ENCODE measurements at places on chromosomes 16 and 17.

GRCh38 chr17:75827308-75828075 lies 16.7 kb downstream of the UNC13D start:
- DNase-seq = peak; percentile 79
- H3K27ac ChIP-seq = peak overlapping the region; percentile 87
- H3K4me3 ChIP-seq = peak overlapping the region; percentile 46

DNA sequence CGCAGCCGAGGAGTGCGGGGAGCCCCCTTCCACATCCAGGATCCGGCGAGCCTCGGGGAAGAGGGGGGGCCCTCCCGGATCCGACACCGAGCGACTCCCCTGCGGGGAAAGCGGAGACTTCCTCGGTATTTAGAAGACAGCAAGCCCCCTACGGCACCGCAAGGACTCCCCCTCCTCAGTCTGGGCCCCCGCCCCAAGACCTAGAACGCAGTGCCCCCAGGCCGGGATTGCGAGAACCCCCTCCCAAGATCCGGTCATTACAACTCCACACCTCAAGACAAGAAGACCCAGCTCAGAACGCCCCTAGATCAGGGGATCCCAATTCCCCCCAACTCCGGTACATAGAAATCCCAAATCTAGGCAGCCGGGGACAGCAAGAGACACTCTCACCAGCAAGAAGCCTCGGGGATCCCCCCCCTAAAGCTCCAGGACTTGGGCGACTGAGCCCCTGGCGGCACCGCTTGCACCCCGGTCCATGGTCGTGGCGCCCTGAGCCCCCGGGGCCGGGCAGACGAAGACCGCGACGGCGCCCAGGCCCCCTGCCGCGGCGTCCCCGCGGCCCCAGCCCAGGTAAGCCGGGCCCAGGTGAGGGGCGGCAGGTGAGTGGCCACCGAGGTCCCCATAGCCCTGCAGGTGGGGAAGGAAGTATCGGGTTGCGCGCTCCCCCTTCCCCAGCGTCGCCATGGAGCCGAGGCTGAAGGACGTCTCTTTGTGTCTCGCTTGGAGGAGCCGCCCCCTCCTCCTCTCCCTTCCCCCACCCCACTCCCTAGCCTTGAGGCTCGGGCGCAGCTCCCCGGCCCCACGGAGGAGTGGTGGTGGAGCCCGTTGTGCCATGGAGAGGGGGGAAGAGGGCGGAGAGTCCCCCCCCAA lies 641 bp downstream of the SBK1 start:
- H3K4me1 ChIP-seq = peaks cover 50% of the 10 kb centered on the region
- no peaks in the 10 kb centered on the region for H3K36me3 ChIP-seq
- peak; percentile 30 for DNase-seq
- peak overlapping the region; percentile 19 for H3K27ac ChIP-seq
- H3K4me3 ChIP-seq = peak overlapping the region; percentile 79

DNA sequence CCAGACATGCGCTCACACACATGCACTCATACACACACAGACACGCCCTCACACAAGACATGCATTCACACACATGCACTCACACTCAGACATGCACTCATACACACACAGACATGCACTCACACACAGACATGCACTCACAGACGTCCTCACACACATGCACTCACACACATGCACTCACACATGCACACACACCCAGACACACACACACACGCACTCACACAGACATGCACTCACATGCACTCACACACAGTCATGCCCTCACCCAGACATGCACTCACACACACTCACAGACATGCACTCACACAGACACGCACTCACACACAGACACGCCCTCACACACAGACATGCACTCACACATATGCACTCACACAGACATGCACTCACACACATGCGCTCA lies 2.1 kb upstream of the ZNF469 start:
- H3K36me3 ChIP-seq = no peaks in the 10 kb centered on the region
- no peak for DNase-seq
- H3K27me3 ChIP-seq = peaks cover 27% of the 10 kb centered on the region
- no peak overlapping the region for H3K27ac ChIP-seq
- no peak overlapping the region for H3K4me3 ChIP-seq
- peaks cover 4% of the 10 kb centered on the region for H3K4me1 ChIP-seq

DNA sequence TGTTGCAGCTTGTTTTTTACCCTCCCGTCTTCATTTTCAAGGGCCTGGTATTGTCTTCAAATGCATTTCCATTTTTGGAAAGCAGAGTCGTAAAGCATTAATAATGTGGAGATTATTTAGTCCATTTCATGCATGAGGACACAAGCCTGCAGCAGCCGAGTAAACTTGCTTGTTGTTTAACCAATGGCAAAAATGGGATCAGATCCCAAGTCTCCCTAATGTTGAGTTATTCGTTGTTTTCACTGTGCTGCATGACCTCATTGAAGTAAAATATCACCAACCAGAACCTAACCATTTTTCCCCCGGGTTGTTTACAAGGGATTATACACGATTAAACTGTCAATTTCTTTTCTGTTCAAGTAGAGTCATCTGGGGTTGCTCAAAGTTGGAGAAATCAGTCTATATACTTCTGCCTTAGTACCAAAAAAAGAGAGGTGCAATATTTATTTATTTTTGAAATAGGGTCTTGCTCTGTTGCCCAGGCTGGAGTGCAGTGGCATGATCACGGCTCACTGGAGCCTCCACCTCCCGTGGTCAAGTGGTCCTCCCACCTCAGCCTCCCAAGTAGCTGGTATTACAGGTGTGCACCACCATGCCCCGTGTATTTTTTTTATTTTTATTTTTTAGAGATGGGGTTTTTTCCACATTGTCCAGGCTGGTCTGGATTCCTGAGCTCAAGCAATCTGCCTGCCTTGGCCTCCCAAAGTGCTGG lies 12.4 kb downstream of the AMZ2 start:
- no peaks in the 10 kb centered on the region for H3K27me3 ChIP-seq
- peaks cover 23% of the 10 kb centered on the region for H3K36me3 ChIP-seq
- H3K4me3 ChIP-seq = peak overlapping the region; percentile 73

DNA sequence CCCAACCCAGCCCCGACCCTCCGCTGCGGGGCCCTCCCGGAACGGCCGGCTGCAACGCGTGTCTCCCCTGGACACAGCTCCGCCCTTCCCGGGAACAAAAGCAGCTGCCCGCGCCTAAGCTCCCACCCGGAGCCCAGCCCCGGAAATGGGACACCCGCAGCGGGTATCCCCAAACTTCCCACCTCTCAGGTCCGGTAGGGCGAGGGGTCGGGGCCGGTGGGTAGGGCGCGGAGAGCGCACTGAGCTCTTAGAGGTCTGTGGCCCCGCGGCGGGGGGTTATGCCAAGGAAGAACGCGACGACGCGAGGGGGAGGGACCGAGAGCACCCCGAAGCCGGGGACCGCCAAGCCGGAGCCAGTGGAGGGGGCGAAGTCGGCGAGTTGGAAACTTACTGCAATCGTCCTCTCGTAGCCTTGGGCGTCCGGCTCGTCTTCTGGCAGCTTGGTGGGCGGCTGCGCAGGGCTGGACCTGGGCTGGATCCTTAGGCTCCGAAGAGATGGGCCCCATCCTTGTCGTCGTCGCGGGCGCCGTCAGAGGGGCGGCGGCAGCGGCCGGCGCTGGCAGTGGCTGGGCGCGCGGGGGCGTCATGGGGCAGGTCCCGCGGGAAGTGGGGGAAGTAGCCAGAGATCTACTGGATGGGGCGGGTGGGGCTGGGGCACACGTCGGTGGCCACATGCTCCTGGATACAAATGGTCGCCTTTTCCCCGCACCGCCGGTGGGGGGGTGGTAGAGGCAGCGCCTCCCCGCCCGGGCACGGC lies 6.9 kb downstream of the USP6 start:
- H3K27me3 ChIP-seq = peaks cover 32% of the 10 kb centered on the region
- no peak overlapping the region for H3K27ac ChIP-seq
- no peaks in the 10 kb centered on the region for H3K4me1 ChIP-seq

GRCh38 chr16:67326115-67326471 lies 448 bp downstream of the KCTD19 start:
- H3K4me1 ChIP-seq = peaks cover 5% of the 10 kb centered on the region
- H3K27ac ChIP-seq = no peak overlapping the region
- H3K4me3 ChIP-seq = peak overlapping the region; percentile 76
- no peak for DNase-seq

- peaks cover 11% of the 10 kb centered on the region for H3K36me3 ChIP-seq
- H3K4me3 ChIP-seq = no peak overlapping the region
- H3K27ac ChIP-seq = peak overlapping the region; percentile 85
- peaks cover 11% of the 10 kb centered on the region for H3K4me1 ChIP-seq
- H3K27me3 ChIP-seq = no peaks in the 10 kb centered on the region
These were observed 709 bp upstream of the MRPL28 start for GRCh38 chr16:370979-371514.

DNA sequence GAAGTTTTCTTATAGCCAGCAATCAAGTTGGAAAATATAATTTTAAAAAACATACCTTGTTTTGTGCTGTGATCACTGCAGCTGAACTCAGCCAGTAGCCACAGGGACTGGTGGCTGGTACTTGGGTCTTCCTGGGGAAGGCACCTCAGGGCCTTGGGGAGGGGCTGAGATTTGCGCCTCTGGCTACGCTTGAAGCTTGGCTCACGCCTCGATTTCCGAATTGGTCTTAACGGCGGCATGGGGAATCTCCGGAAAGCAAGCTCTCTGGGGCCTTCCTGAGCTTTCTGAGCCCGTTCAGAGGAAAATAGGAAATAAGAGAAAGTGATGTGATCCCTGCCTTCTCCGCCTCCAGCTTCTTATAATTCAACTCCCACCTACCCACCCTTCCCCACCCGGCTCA lies 11.3 kb upstream of the USP7 start:
- H3K36me3 ChIP-seq = no peaks in the 10 kb centered on the region
- H3K27me3 ChIP-seq = no peaks in the 10 kb centered on the region
- no peak for DNase-seq

GRCh38 chr17:43171586-43172487 lies 823 bp downstream of the NBR1 start:
- no peak overlapping the region for H3K27ac ChIP-seq
- no peaks in the 10 kb centered on the region for H3K27me3 ChIP-seq
- H3K4me3 ChIP-seq = no peak overlapping the region
- peaks cover 20% of the 10 kb centered on the region for H3K36me3 ChIP-seq

DNA sequence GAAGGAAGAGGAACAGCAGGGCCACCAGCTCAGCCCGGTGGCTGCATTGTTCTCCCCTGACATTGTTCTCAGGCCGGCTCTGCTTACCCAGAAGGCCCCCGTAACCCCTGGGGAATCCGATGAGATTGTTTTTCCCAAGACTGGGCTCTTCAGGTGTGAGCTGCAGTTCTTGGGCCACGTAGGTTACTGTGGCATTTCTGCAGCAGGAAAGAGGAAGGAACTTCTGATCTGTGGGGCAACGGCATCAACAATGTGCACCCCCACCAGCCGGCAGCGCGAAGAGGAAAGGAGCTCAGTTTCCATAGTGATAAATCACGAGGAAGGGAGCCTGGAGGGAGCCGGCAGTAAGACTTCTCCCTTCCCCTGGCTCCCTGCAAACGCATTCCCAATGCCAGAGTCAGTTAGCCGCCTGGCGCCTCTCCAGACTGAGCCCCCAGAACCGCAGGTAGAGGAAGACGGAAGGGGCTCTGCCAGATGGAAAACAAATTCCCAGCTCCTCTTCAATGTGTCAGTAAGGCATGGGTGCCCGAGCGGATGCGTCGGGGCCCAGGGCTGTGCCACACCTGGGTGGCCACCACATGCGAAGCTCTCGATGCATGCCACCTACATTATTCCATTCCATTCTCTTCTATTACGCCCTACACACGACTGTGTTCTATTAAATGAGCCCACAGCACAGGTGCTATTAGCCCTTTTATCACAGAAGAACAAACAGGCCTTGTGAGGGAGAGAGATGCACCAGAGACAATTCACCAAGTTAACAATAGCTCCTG lies 21.5 kb upstream of the PECAM1 start:
- H3K4me3 ChIP-seq = no peak overlapping the region
- no peak for DNase-seq
- H3K27me3 ChIP-seq = no peaks in the 10 kb centered on the region
- no peaks in the 10 kb centered on the region for H3K36me3 ChIP-seq
- no peaks in the 10 kb centered on the region for H3K4me1 ChIP-seq

GRCh38 chr16:64996641-64997040 lies 125.2 kb downstream of the CDH11 start:
- H3K36me3 ChIP-seq = no peaks in the 10 kb centered on the region
- no peaks in the 10 kb centered on the region for H3K27me3 ChIP-seq
- no peak for DNase-seq
- no peaks in the 10 kb centered on the region for H3K4me1 ChIP-seq
- H3K4me3 ChIP-seq = no peak overlapping the region
- H3K27ac ChIP-seq = no peak overlapping the region

DNA sequence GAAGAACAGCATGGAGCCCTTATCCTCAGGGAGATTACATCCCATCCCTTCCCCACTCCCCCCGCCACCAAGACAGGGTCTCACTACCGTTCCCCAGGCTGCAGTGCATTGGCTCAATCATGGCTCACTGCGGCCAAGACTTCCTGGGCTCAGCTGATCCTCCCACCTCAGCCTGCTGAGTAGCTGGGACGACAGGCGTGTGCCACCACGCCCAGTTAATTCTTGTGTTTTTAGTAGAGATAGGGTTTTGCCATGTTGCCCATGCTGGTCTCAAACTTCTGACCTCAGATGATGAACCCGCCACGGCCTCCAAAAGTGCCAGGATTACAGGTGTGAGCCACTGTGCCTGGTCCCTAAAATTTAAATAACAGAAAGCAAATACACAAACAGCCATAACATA lies 48.8 kb downstream of the STH start:
- H3K27ac ChIP-seq = no peak overlapping the region
- peaks cover 40% of the 10 kb centered on the region for H3K4me1 ChIP-seq
- no peak overlapping the region for H3K4me3 ChIP-seq
- H3K36me3 ChIP-seq = peaks cover 47% of the 10 kb centered on the region
- H3K27me3 ChIP-seq = no peaks in the 10 kb centered on the region

- no peaks in the 10 kb centered on the region for H3K4me1 ChIP-seq
- peaks cover 4% of the 10 kb centered on the region for H3K27me3 ChIP-seq
- H3K36me3 ChIP-seq = no peaks in the 10 kb centered on the region
- no peak for DNase-seq
- no peak overlapping the region for H3K27ac ChIP-seq
These were observed 142.5 kb downstream of the IRX3 start for GRCh38 chr16:54143934-54144571.

Data from activated CD4-positive, alpha-beta memory T cell treated with anti-CD3 and anti-CD28 coated beads for 36 hours (primary cell).